ENCODE measurements at places on chromosomes 4 and X. TPM values are rescaled to one million over a fixed set of nuclear protein-coding genes. Genes with fewer than 3 reads are reported as not detected.

Gene TRAM1L1
- total RNA-seq, result 5.9 TPM

Gene PABPC1L2B
- not detected for total RNA-seq

Gene RAB33A
- total RNA-seq, result 3.6 TPM

Gene MAGEE1
- 3.4 TPM for total RNA-seq

Gene DNAAF6
- total RNA-seq, result not detected

Gene LRAT
- total RNA-seq, result not detected

Gene PRR32
- not detected for total RNA-seq

DNA sequence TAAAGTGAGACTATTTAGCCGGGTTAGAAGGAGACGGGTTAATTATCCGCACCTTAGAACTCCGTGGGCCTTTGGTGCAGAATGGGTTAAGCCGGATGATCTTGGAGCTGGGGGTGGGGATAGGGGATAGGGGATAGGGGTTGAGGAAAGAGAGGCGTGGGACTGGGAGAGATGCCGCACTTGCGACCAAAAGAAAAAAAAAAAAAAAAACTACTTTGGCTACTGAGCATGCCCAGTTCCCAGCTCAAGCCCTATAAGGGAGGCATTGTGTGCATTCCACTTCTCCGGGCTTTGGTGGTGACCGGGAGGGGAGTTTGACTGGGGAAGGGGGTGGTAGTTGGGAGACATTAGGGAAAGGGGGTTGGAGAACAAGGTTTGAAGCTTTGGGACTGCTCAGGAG is at the start of gene SLITRK4:
Gene SLITRK4 (minus strand): TSS at position 187 of the 400 bp plus-strand sequence. CDS start 4,993 bp downstream, outside the sequence.
- no peak for DNase-seq
- peaks cover 9% of the 10 kb centered on the region for H3K4me1 ChIP-seq
- H3K27ac ChIP-seq, result no peak within 1 kb of the TSS
- H3K4me3 ChIP-seq, result peak within 1 kb of the TSS; percentile 38
- H3K27me3 ChIP-seq, result peaks cover 22% of the 10 kb centered on the region

- H3K4me1 ChIP-seq, result no peaks in the 10 kb centered on the region
- H3K4me3 ChIP-seq, result no peak overlapping the region
- H3K27me3 ChIP-seq, result no peaks in the 10 kb centered on the region
- no peak overlapping the region for H3K27ac ChIP-seq
- no peak for DNase-seq
Measured at GRCh38 chr4:37082912-37083311, 161.6 kb upstream of the NWD2 start.

- peaks cover 6% of the 10 kb centered on the region for H3K27me3 ChIP-seq
- H3K27ac ChIP-seq, result no peak overlapping the region
Measured at GRCh38 chrX:39331082-39331704, 529.9 kb downstream of the MID1IP1 start.

GRCh38 chrX:65900850-65901844 is 138.7 kb downstream of the VSIG4 start:
- H3K27me3 ChIP-seq, result no peaks in the 10 kb centered on the region
- no peaks in the 10 kb centered on the region for H3K4me1 ChIP-seq
- H3K27ac ChIP-seq, result no peak overlapping the region
- H3K4me3 ChIP-seq, result no peak overlapping the region

DNA sequence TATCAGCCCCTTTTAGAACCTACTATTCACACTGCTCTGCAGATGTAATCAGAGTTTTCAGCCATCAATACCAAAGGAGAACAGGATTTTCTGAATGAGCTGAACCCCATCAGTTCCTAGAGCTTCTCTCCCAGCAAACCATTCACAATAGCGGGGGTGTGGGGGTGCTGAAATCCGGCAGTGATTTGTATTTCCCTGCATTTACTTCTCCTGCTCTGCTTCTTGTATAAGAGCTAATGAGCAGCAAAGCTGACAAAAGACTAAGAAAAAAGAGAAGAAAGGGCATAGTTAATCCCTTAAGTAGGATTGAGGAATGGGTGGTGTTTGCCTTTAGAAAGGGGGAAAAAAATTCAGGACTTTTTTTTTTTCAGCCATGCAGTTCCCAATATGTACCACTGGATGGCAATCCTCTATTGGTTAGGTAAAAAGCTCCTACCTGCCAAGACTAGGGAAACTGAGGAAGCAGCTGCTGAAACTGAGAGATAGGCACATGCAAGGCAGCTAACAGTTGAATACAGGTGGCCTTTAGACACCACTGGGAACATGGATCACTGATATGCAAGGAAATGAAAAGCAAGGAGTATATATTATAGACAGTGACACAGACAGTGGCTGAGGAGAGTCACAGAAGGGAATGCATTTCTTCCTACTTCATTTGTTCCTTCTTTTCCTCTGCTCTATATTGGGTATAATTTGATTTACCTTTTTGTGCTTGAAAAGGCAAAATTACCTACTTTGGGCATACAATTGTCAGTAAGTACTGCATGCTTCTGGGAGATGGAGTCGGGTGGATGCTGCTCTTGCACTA is 217.9 kb downstream of the HS6ST2 start:
- DNase-seq, result no peak
- H3K4me1 ChIP-seq, result no peaks in the 10 kb centered on the region
- no peak overlapping the region for H3K4me3 ChIP-seq
- H3K27me3 ChIP-seq, result no peaks in the 10 kb centered on the region
- no peak overlapping the region for H3K27ac ChIP-seq

DNA sequence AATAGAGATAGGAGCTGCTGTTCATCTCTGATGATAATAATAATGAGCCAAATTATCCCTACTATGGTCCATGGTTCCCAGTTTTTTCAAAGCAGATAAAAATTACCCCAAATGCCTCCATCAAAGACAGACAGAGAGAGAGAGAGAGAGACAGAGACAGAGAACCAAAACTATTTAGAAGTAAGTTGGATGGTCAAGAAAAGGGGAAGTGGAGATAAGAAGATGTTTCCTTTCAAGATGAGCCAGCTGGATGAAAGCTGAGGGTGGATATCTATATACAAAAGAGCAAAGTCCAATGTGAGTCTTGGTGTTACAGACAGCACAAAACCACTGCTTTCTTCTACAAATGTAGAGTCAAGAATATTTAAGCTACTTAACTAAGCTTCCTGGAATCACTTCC is 173.9 kb downstream of the GRIA3 start:
- no peak for DNase-seq
- no peaks in the 10 kb centered on the region for H3K36me3 ChIP-seq
- H3K27me3 ChIP-seq, result no peaks in the 10 kb centered on the region
- no peaks in the 10 kb centered on the region for H3K4me1 ChIP-seq
- H3K27ac ChIP-seq, result no peak overlapping the region

DNA sequence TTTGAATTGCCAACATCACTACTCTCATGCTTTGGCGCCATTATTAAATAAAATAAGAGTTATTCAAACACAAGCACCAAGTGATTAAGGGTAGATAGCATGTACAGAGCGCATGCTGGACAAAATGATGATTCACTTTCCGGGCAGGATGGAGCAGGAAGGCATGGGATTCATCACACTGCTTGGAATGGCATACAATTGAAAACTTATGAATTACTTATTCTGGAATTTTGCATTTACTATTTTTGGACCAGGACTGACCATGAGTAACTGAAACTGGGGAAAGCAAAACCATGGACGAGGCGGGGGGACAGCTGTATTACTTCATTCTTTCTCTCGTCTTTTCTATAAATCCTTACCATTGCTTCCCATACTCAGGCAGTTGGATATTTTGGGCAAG is 28.5 kb upstream of the FGF5 start:
- H3K4me3 ChIP-seq, result peak overlapping the region; percentile 27
- no peaks in the 10 kb centered on the region for H3K36me3 ChIP-seq
- no peaks in the 10 kb centered on the region for H3K27me3 ChIP-seq

DNA sequence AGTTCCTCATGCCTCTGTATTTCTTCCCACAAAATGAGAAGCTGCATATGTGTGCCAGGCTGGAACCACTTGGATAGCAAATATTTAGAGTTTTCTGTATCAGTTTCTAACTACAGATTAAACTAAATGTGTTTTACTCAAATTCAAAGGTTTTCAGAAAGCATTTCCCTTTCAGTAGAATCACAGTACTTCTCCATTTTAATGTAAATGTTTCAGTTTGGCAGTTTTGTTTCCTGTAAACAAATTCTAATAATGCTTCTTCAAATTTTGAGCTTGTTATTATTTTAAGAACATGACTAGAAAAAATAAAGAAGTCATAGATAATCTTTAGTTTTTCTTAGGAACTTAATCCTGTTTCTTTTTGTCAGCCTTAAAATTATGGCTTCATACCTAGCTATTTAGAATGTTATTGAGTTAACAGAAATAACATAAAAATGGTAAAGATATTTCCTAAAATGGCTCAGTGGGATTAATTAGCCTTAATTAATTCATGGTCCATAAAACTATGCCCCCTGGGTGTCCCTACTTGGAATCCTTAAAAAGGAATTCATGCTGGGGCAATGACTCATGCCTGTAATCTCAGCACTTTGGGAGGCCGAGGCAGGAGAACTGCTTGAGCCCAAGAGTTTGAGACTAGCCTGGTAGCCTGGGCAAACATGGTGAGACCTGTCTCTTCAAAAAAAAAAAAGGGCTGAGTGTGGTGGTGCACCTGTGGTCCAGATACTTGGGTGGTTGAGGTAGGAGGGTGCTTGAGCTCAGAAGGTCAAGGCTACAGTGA is 83.8 kb upstream of the GPR34 start:
- peaks cover 26% of the 10 kb centered on the region for H3K4me1 ChIP-seq
- H3K27ac ChIP-seq, result peak overlapping the region; percentile 47
- H3K4me3 ChIP-seq, result no peak overlapping the region
- DNase-seq, result no peak
- H3K36me3 ChIP-seq, result no peaks in the 10 kb centered on the region

- no peaks in the 10 kb centered on the region for H3K36me3 ChIP-seq
- peaks cover 8% of the 10 kb centered on the region for H3K27me3 ChIP-seq
Measured at GRCh38 chr4:21512353-21512752, 436.2 kb downstream of the KCNIP4 start.

DNA sequence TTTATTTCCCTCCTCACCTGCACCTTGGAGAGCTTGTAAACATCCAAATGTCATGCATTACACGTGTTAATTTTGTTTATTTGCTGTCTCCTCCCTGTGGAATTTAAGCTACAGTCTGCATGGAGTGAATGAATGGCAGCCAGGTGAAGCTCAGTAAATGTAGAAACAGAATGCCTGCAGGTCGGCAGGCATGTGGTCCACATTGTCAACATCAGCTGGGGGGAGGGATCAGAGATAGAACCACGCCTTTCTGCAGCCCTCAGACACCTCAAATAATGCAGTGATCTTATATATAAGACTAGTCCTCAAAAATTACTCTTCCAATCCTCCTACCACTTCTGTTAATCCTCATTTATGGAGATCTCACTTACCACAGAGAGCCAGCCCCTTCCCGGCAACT is 131.2 kb upstream of the KIT start:
- H3K27ac ChIP-seq, result no peak overlapping the region
- no peaks in the 10 kb centered on the region for H3K4me1 ChIP-seq
- H3K4me3 ChIP-seq, result no peak overlapping the region
- no peaks in the 10 kb centered on the region for H3K36me3 ChIP-seq

GRCh38 chrX:71168134-71168533 is 23.5 kb downstream of the NLGN3 start:
- no peaks in the 10 kb centered on the region for H3K36me3 ChIP-seq
- no peak for DNase-seq
- no peaks in the 10 kb centered on the region for H3K4me1 ChIP-seq
- H3K27me3 ChIP-seq, result peaks cover 5% of the 10 kb centered on the region
- no peak overlapping the region for H3K4me3 ChIP-seq

- no peaks in the 10 kb centered on the region for H3K36me3 ChIP-seq
- no peak overlapping the region for H3K4me3 ChIP-seq
- no peaks in the 10 kb centered on the region for H3K4me1 ChIP-seq
- no peak for DNase-seq
Measured at GRCh38 chr4:27407616-27408015, 547.0 kb downstream of the STIM2 start.

DNA sequence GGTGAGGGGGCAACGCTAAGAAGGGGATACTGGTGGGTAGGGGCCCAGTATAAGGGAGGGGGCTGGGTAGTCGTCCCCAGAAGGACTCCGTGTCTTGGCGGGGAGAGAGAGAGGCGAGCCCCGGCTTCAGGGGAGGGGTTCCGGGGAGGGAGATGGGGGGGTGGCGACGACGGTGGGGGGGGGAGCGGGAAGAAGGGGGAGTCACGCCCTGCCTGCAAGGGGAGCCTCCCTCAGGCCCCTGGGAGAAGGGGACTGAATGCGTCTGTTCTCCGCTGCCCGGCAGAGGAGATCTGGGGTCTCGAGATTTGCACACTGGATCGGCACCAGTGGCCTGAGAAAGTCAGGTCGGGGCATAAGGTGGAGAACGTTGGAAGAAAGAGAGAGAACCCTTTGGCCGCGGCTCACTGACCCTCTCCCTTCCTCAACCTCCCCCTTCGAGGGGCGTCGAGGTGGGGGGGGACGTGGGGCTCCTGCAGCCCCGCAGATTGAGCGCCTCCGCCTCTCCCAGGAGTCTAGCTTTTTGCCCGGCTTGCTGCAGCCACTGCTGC is 609 bp upstream of the BCORL1 start:
- no peak overlapping the region for H3K4me3 ChIP-seq
- DNase-seq, result no peak
- H3K27ac ChIP-seq, result no peak overlapping the region
- no peaks in the 10 kb centered on the region for H3K27me3 ChIP-seq
- no peaks in the 10 kb centered on the region for H3K36me3 ChIP-seq
- peaks cover 11% of the 10 kb centered on the region for H3K4me1 ChIP-seq

DNA sequence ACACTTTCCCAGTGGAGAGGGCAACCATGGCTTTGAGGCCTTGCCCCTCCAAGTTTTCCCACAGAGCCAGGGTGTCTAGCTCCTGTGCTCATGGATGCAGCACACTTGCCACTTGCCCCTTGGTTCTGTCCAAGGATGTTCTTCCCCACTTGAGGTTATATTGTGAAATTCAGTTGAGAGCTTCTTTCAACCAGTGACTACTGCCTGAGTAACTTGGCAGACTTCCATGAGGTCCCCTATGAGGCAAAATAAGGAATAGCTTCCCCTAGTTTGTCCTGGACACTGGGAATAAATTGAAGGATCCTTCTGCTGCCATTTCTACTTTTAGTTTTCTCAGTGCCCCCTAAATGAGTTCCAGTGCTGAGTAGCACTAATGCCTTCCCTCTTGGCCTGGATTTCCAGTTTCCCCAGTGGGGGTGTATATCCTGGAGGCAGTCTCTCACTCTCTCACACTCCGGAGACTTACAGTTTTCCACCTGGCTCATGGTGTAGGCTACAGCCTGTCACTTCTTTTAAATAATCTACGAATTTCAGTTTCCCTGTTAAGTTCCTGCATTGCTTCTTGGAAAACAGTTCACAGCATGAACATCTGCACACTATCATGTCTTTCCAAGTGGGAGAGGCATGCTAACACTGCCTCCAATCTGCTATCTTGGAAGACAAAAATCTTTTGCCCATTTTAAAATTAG is 36.4 kb upstream of the ADH4 start:
- no peak overlapping the region for H3K27ac ChIP-seq
- no peak for DNase-seq
- H3K4me3 ChIP-seq, result no peak overlapping the region

DNA sequence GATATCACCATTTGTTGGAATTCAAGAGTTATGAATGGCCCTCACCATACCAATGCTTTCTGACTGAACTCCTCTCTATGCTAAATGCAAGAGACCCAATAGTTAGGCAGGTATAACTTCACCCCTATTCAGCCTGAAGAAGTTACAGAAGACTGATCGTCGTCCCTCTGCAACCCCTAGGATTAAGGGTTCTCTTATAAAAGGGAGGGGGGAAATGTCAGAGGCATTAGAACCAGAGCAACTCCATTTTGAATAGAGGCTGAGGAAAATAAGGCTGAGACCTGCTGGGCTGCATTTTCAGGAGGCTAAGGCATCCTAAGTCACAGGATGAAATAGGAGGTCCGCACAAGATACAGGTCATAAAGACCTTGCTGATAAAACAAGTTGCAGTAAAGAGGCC is 494.3 kb downstream of the SPRY1 start:
- H3K27ac ChIP-seq, result no peak overlapping the region
- peaks cover 46% of the 10 kb centered on the region for H3K4me1 ChIP-seq
- H3K27me3 ChIP-seq, result no peaks in the 10 kb centered on the region
- H3K36me3 ChIP-seq, result no peaks in the 10 kb centered on the region
